Fibroblast of skin of back (primary cell): ENCODE measurements at places on chromosomes 5 and 9.

DNA sequence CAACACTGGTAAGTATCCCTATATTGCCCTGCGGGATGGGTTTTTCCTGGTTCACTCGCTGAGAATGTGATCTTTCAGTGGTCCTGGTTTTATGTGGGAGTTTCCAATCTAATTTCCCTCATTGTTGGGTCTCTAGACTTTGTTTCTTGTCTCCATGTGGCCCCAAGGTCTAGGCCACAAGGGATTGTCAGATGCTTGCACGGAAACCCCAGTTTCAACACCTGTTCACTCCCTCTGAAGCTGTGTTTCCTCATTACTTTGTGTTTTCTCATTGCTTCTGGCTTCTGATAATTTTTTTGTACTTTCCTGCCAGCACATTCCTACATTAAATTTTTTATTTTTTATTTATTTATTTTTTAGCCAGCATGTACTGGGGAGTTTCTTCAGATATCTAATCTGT lies 191.5 kb downstream of the TTLL11 start:
- no peak for DNase-seq

DNA sequence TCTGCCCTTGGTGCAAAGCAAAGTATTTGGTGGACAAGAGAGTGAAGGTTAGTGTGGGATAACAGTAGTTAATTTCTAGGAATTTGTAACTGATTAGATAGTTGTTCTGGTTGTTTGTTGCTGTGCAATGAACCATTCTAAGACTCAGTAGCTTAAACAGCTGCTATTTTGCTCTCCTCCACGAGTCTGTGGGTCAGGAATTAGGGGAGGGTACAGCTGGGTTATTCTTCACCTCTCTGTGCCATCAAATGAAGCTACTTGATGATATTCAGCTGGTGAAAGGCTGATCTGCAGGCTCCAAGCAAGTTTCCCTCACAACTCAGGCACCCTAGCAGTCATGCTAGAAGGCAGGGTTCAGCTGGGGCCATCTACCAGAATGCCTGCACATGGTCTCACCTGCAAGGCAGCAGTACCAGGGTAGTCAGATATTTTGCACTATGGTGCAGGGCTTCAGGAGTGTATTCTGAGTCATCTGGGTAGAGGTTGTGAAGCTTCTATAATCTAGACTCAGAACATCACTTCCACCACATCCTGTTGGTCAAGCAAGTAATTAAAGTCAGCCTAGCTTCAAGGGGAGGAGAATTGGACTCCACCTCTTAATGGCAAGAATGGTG lies 159.5 kb upstream of the SLC28A3 start:
- DNase-seq = no peak

DNA sequence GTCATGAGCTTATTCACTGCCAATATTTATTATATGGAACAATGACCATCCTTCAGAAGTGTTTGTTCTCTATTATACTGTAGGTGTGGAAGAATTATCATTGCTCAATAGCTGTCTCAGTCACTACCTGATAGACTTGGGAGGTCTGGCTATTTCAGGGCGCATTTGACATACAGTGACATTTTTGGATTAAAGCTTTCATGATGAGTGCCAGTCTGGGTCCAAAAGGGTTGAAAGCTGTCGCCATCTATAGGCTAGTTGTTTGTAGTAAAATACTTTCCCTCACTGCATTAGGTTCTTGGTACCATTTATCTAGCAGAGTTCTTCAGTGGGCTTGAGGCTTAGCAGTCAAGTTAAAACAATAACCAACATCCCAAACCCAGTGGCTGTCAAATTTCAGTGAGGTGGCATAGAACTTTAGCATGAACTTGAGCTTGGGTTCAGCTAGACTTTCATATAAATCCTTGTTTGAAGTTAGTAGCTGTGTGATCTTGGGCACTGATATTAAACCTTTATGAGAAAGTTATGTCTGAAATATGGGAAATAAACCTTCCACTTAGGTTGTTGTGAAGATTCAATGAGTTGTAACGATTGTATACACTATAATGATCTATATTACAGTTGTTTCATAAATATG lies 110.5 kb upstream of the CDKN2B start:
- DNase-seq = peak; percentile 69

DNA sequence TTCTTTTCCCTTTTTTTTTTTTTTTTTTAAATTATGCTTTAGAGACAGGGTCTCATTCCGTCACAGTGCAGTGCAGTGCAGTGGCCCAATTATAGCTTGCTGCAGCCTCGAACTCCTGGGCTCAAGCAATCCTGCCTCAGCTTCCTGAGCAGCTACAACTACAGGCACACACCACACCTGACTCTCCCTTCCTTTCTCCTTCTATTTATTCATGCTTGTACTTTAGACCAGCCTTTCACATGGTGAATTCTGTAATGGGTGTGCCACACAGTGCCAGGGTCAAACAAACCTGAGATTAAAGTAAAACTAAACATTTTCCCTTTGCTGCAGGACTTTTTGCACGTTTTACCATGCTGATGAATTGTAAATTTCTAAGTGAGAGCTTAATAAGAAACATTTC lies 8.0 kb downstream of the SH3RF2 start:
- no peak for DNase-seq

- DNase-seq = no peak
Observed at GRCh38 chr9:122307061-122307460, 42.4 kb downstream of the MRRF start.

GRCh38 chr5:176995896-176996767 lies 10.4 kb downstream of the UIMC1 start:
- DNase-seq = peak; percentile 46

- no peak for DNase-seq
Observed at GRCh38 chr5:168646335-168646734, 67.2 kb upstream of the PANK3 start.

DNA sequence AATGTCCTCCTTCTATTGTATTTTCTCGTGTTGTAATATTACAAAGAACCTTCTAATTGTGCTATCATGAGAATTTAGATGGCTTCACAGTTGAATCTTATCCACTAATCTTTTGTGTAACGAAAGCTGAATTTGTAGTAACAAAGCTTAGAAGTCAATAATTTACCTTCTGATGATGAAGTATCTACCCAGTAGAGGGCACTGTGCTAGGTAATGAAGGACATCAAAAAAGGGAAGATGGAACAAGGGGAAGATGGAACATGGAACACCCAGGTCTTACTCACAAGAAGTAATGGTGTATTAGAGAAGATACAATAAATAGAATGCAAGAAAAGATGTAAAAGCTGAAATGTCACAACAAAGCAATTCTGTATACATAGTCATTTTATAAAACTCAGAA lies 131.0 kb upstream of the CCNG1 start:
- peak; percentile 1 for DNase-seq

GRCh38 chr5:62197697-62198096 lies 108.3 kb upstream of the KIF2A start:
- DNase-seq = no peak

DNA sequence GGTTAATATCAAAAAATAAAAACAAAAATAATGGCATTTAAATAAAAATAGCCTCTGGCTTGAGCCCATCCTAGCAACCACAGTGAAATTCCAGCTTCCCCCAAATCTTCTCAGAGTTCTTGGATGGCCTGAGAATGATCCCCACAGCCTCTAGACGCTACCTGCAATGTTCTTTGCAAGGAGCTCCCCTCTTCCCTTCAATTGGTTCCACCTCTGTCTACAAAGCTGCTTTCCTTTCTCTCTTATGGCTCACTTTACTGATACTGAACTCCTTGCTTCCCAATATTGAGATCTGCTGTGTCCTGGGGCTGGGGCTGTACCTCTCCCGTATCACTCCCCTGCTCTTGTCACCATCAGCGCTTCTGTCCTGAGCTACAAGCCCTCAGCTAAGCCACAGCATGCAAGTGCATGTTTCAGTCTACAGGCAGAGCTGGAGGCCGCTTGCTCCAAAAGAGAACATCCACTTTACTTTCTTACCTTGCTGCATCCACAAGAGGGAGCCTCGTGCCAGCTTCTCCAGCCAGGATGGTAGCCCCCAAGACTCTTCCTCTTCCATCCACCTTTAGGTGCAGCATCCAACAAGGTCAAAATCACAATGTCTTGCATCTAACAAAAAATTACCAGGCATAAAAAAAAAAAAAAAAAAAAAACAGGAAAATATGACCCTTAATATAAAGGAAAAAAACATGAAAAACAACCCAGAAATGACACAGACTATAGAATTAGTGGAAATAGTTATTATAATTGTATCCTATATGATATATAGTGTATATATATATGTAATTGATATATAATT lies 57.4 kb upstream of the PRSS3 start:
- peak; percentile 59 for DNase-seq

DNA sequence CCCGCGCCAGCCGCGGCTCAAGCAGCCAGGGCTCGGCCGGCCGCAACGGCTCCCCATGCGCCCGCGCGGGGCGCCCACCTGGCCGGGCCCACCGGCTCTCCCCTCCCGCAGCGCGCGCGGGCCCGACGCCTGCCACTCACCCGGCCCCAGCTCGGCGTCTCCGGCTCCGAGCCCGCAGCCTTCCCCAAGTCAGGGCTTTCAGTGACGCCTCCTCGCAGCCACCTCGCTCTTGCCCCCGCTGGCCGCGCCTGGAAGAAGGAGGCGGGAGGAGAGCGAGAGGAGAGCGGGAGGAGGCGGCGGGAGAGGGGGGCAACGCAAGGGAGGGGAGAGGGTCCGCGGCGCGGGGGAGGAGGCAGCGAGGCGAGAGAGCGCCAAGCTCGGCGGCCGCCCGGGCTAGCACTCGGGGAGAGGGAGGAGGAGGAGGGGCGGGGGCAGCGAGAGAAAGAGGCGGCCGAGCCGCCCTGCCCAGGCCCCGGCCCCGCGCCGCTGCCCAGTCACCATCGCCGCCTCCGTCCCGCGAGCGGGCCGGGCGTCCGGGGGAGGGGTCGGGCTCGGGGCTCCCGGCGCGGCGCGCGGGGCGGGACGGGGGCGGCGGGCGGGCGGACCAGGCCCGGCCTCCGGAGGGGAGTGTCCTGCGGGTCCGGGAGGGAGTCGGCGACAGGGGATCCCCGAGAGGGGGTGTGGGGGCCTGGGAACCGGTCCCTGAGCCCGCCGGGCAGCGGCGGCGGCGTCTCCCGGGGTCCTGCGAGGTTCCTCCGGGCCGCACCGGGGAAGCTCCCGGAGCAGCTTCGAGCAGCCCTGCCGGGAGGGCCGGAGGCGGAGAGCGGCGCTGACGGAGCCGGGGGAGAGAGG lies at the start of gene LHFPL2:
TSS of gene LHFPL2 (minus strand) at position 414 of the 852 bp plus-strand sequence. CDS start 138,559 bp downstream, outside the sequence.
- peak; percentile 78 for DNase-seq

DNA sequence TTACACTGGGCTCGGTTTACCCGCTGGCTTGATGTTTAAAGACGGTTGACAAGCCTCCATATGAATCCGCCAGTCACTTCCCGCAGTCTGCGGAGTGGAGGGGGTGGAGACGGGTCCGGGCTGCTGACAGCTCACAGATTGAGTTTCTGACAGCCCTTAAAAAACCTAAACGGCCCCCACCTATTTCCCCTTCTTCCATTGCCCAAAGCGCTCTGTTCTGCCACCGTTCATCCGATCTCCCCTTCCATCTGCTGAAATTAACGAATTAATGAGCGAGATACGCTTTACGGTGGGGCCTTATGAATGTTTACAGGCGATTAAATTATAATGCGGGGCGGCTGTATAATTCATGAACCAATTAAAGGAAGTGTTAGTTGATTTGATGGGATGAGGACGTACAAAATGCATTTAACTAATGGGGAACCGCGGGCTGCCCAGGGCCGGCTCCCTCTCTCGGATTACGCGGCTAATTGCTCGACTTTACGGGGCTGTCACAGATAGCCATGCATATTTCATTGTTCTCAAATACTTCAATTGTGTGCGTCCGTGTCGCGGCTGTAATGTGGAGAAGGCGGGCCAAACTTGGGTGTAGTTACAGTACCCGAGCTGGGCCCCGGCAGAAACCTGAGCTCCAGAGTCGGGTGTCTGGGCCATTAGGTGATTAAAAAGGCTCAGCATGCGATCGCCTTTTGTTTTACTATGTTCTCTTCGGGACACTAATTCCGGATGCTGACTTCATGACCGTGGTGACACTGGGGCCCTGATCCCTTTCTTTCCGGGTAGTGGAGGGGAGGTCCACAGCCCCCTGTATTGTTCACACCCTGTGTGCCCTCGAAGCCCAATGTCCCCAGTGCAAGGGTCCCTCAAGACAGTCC lies 74.9 kb downstream of the GTF3C4 start:
- DNase-seq = no peak

DNA sequence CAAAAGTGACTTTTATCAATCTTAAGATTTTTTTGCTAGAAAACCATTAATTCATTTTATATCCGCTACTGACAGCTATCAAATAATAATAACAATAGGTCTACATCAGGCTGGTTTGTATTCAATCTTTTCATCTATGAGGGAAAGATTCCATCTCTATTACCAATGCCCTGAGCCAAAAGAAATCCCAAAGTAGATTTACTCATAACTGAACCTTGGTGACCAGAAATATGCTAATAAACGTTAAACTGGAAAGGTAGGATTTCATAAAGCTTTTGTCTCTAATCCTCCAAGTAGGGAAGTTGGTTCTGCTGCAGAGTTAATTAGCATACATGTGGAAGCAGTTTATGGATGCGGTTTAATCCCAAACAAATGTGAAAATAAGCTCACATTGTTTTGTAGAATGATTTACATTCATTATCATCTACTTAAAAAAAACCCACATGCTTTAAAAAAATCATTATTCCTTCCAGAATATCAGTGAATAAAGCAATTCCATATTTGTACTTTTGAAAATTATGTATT lies 715.5 kb downstream of the CETN3 start:
- no peak for DNase-seq

DNA sequence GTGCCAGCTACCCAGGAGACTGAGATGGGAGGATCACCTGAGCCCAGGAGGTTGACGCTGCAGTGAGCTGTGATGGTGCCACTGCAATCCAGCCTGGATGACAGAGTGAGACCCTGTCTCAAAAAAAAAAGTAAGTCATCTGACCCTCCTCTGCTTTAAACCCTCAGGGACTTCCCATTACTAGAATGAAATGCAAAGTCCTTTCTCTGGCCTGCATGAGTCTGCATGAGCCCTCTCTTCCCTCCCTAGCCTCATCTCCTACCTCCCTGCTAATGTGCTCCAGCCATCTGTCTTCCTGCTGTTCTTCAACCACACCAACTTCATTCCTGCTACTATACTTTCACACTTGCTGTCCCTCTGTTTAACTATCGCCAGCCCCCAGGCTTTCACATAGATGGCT lies 15.3 kb downstream of the IL5 start:
- no peak for DNase-seq

GRCh38 chr5:68848091-68848490 lies 245.7 kb upstream of the SLC30A5 start:
- DNase-seq = peak; percentile 85

DNA sequence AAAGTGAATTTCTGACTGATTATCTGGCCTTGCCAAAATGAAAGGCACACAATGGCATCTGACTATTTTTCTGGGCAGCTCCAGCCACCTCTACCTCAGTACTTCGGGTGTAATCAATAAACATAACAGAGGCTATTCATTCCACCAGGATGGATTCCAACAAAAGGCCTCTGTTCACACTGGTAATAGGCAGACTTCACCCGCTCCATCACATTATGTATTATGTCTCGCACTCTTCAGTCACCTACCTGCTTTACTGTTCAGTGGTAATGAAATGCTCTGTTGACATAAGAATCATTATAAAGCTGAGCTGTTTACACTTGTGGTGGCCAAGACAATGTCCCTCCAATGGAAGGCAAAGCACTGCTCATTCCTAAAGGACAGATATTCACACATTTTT lies 1333.7 kb upstream of the WWC1 start:
- no peak for DNase-seq

- DNase-seq = peak; percentile 74
Observed at GRCh38 chr5:65873181-65873750, 53.1 kb upstream of the ERBIN start.

GRCh38 chr9:137505421-137506140 lies 44.6 kb downstream of the PNPLA7 start:
- DNase-seq = no peak
